WTC11 (cell line): ENCODE measurements at places on chromosomes 12 and 14. TPM values are rescaled to one million over a fixed set of nuclear protein-coding genes. Genes with fewer than 3 reads are reported as not detected.

Gene NFE2
- total RNA-seq, result 2.4 to 3.0 TPM (median 3.0 TPM) in 3 replicates

GRCh38 chr12:122785503-122785902 lies 11.1 kb downstream of the CCDC62 start:
- no peak for DNase-seq
- no peaks in the 10 kb centered on the region for H3K36me3 ChIP-seq

Gene MDM1
- 9.1 to 12.5 TPM (median 11.0 TPM) in 3 replicates for total RNA-seq

Gene CLBA1
- 2.6 to 3.8 TPM (median 2.8 TPM) in 3 replicates for total RNA-seq

- H3K27me3 ChIP-seq, result no peaks in the 10 kb centered on the region
- peaks cover 13% of the 10 kb centered on the region for H3K36me3 ChIP-seq
- H3K4me1 ChIP-seq, result peaks cover 21% of the 10 kb centered on the region
- peak overlapping the region; percentile 90 for H3K4me3 ChIP-seq
- H3K27ac ChIP-seq, result peak overlapping the region; percentile 96
Observed at GRCh38 chr12:121400332-121401139, 618 bp downstream of the RNF34 start.

GRCh38 chr14:75578102-75578785 lies at the start of gene FLVCR2:
Gene FLVCR2 (plus strand): TSS chr14:75578620. CDS start chr14:75578973, 353 bp downstream.
- H3K27ac ChIP-seq, result peak within 1 kb of the TSS; percentile 78
- H3K4me1 ChIP-seq, result no peaks in the 10 kb centered on the region; the same call in 1 of the 2 replicates
- DNase-seq, result peak; percentile 70
- no peaks in the 10 kb centered on the region for H3K36me3 ChIP-seq

DNA sequence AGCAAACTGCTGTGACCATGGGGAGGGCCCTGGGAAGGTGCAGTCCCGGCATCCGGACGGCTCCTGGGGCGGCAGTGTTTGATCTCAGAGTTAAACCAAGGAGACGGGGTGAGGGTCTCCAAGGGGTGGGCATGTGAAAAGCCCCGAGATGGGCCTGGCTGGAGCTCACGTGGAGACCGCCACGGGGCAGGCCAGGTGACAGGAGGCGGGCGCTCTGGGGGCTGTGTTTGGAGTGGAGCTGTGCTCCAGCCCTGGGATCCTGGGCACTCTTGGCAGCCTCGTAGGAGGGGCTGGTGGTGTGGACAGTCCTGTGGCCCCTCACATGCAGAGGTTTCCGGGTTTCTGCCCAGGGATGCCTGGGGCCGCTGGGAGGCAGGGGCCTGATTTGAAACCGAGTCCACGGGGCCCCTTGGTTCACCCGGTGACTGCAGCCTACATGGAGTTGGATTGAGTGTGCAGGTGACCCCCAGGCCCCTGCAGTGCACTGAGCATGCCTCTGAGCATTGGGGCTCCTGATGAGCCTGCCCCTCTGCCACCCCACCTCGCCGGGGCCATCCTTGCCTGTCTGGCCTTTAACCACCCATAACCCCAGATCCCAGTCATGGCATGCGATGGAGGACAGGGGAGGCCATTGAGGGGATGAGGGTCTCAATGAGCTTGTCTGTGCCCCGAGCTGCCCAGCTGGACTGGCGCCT lies 8.4 kb downstream of the KIF26A start:
- H3K4me1 ChIP-seq, result peaks cover 42% of the 10 kb centered on the region
- peak; percentile 8 for DNase-seq
- H3K27me3 ChIP-seq, result no peaks in the 10 kb centered on the region
- no peak overlapping the region for H3K27ac ChIP-seq

Gene LRRK2
- total RNA-seq, result 0.23 to 0.46 TPM (median 0.46 TPM) in 3 replicates

- peak overlapping the region; percentile 79; the same call in 1 of the 2 replicates for H3K27ac ChIP-seq
- H3K36me3 ChIP-seq, result peaks cover 3% of the 10 kb centered on the region; the same call in 1 of the 2 replicates
- no peaks in the 10 kb centered on the region; the same call in 1 of the 2 replicates for H3K27me3 ChIP-seq
- no peak overlapping the region for H3K4me3 ChIP-seq
Observed at GRCh38 chr14:98069712-98070171, 1202.3 kb downstream of the BCL11B start.
